Stimulated activated CD8-positive, alpha-beta memory T cell treated with anti-CD3 and anti-CD28 coated beads, Interleukin-4, amount 100 ng/mL, for 24 hours (primary cell): ENCODE measurements at places on chromosomes 5 and 9.

DNA sequence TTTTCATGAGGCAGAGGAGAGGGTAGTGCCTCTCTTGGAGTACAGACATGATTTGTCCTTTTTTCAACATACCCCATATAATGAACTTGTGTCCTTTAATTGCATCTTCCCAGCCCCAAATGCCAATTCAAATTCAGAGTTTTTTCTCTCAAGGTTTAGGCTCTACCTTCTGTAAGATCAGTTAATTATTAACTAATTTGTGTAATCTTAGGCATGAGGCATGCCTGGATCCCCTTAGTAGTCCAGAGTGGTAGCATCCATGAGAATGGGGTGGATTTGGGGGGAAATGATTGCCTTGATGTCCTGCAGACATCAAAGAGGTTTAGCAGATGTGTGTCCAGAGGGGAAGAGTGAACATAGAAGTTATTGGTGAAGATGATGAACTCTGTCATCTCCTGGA, 533.3 kb downstream of the LRRC70 start:
- DNase-seq, result no peak

DNA sequence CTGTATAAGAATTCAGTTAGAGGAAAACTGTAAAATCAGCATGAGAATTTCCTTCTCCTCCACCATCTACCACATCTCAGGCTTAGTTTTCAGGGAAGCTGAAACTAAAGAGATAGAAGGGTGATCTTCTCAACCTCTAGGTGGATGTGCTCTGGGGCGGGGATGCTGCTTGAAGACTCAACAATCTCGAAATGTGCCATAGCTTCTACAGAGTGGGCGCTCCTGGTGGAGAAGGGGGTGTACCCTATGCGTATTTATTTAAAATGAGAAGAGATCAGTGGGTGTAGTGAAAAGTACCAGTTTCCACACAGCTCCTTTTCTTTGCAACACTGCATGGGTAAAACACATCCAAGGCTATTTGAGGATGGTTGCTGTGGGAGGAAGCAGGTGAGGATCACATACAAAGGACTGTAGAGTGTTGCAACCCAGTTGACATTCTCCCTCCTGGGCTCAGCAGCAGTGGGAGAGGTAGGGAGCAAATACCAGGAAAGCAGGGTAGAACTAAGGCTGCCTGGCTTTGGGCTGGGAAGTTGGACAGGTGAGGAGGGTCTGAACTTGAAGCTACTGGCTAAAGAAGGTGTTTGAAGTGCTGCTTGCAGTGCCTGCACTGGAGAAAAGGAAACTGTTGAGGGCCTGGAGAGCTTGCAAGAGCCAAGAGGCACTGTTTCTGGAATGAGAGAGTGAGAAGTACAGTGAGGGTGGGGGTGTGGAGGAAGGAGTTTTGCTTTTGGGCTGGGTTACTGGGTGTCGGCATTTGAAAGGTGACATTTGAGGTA, 73.1 kb downstream of the MAST4 start:
- no peak for DNase-seq

GRCh38 chr5:76537073-76537543, 86.1 kb downstream of the F2RL2 start:
- no peak for DNase-seq

- no peak for DNase-seq
Measured at GRCh38 chr5:168974082-168974481, 326.9 kb downstream of the SLIT3 start.

- no peak for DNase-seq
Measured at GRCh38 chr9:437066-437465, 222.4 kb downstream of the DOCK8 start.

GRCh38 chr5:78293851-78294247, 649 bp downstream of the AP3B1 start:
- no peak for DNase-seq

GRCh38 chr5:17203329-17204132, 13.9 kb upstream of the BASP1 start:
- no peak for DNase-seq

GRCh38 chr9:18604767-18605730, 131.1 kb downstream of the ADAMTSL1 start:
- no peak for DNase-seq

- no peak for DNase-seq
Measured at GRCh38 chr9:4905135-4905490, 80.0 kb upstream of the JAK2 start.

- DNase-seq, result no peak
Measured at GRCh38 chr9:35308316-35308715, 146.5 kb downstream of the UNC13B start.

- no peak for DNase-seq
Measured at GRCh38 chr5:181223729-181224389, 778 bp downstream of the TRIM41 start.

DNA sequence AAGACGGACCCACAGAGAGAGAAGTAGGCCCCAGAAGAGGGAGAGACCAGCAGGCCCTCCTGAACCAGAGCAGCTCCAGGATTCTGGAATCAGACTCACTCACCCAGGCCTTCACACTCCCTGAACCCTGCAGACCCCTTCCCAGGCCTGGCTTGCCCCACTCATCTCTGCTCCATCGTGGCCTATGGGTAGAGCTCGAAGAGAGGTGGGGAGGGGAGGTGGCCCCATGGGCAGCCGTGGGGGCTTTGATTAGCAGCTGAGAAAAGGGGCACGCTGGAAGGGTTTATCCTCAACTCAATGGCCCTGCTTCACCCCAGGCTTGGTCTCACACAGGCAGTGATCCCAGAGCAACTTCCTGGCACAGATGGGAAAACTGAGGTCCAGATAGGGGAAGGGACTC, 613 bp downstream of the MYMK start:
- no peak for DNase-seq

- no peak for DNase-seq
Measured at GRCh38 chr5:137304226-137304874, 194.8 kb downstream of the SPOCK1 start.

DNA sequence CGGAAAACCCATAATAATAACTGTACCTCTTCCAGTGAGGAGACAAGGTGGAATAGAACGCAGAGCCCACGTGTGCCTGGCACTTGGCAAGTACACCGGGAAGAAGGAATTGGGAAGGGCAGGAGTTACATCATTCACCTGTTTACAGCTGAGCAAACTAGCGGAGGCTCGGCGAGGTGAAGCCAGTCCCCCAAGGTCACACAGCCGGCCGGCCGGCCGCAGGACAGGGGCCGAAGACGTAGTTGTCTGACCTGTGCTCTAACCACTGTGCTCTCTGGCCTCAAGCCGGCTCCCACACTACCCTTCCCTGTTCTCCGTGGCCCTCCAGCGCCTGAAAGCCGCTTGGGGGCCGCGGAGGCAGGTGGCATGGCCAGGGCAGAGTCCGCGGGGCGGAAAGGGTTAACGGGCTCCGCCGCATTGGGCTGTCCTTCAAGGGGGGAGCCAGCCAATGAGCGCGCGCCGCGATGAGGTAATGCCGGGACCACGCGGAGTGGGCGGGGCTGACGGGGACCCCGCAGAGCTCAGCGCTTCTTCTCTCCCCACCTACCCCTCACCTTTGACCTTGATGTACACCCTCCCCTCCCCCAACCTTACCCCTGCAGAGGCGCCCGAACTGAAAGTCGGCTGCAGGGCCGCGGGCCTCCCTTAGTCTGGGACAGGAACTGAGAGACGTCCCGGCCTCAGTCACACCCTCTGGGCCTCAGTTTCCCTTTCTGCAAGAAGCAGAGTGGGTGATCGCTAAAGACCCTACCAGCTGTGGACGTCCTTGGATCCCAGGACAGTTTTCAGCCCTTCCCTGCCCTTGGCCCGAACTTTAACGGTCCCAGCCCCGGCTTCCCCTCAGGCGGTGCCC, 125.1 kb downstream of the C9orf50 start:
- DNase-seq, result peak; percentile 82

DNA sequence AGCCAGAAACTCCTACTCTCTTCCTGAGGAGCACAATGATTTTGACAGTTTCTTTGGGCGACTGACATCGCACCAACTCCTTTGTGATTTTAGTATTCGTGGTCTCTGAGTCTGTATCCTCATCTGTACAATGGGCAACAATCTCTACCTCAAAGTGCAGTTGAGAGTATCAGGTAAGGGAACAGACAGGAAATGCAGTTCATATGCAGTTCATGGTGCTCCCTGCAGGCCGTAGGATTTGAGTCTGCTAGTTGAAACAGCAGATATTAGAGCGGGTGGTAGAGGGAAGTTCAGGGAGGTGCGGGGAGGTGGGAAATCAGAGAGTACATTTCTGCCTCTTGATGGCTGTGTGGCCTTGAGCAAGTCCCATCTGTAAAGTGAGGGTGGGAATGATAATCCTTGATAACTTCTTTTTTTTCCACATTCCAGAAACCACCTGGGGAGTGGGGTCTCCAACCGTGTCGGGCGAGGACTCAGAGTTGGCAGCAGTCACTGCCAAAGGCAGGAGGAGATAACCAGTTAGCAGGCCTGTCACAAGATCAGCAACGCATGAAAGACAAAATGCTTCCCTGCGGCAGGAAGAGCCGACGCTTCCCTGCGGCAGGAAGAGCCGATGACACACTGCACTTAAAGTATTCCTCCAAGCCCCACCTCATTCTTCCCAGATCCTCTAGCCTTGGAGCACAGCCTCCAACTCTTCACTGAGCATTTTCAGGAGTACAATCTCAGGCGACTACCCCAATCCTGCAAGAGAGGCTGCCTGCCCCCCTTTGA, 6.0 kb upstream of the NEK6 start:
- DNase-seq, result no peak

- no peak for DNase-seq
Measured at GRCh38 chr9:109926421-109926869, 146.4 kb downstream of the PALM2AKAP2 start.

DNA sequence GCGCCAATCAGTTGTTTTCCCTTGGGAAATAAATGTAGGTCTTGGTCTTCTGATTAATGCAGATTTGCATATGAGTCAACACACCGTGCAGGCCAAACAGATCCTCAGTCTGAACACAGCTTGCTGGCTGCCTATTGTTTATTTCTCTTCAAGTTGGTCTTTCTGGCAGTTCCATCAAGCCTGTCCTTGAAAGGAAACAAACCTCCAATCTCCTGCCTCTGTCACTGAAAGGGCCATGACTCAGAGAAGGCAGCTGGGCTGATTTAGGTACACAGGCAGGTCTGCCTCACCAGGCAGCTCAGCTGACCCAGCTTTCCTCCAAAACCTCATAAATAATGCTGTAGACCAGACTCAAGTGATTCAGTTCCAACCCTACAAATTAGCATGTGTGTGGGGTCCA, 175.9 kb downstream of the MAN2A1 start:
- no peak for DNase-seq

DNA sequence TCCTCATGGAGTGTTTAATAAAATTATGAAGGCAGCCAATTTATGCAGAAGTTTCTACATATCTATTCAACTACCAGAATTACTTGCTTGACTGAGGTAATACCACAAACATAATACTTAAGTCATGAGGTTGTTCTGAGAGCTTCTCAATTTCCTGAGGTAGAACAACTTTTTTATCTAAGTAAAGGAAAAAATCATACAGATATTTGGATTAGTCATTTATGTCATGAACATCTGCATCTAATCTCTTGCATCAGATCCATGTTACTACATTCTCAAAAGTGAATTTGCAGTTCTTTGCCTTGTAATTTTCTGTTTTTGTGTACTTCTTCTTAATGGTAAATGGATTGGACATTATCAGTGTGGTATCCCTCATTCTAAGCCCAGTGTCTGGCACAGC, 60.4 kb upstream of the RGMB start:
- no peak for DNase-seq

- peak; percentile 17 for DNase-seq
Measured at GRCh38 chr5:74640954-74641734, 616 bp upstream of the ENC1 start.

DNA sequence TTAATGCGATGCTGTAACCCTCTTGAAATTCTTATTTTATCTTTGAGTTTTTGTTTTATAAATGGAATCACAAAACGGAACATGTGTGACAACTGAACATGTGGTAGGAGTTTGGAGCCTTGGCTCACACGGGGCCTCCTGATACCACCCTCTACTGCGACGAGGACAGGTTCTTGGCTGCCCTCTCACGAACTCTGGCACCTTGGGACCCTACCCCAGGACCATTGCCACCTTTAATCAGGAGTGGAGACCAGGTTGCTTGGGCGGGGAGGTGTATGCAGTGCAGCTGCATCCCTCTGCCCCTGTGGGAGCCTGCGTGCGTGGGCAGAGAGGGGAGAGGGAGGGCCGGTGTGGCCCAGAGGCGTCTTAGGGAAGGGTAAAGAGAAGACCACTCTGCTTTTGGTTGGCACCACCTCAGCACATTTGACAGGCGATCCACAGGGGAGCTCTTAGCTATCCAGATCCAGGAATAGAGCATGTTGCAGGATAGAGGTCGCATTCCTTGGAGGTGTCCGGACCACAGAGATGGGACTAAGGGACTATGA, 753.9 kb upstream of the PTPRD start:
- DNase-seq, result no peak

DNA sequence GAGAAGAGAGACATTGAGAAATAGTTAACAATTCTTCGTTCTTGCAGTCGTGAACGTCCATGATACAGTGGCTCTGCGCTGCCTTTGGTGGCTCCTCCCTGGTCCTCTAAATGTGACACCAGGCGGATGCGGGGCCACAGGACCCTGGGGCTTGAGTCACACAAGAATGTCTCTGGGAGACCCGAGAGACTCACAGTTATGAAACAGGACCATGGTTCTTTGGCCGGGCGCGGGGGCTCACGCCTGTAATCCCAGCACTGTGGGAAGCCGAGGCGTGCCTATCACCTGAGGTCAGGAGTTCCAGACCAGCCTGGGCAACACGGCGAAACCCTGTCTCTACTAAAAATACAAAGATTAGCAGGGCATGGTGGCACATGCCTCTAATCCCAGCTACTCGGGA, 767 bp upstream of the ZDHHC11 start:
- DNase-seq, result no peak
